Stimulated activated CD4-positive, alpha-beta T cell treated with anti-CD3 and anti-CD28 coated beads, Interleukin-2, amount 100 ng/mL, for 48 hours (primary cell): ENCODE measurements at places on chromosomes 1 and 21.
A peak's percentile ranks its signal among the peaks of the same experiment; 100 is the strongest.

- no peak for DNase-seq
Observed at GRCh38 chr21:24939291-24939690, 668.0 kb downstream of the MRPL39 start.

GRCh38 chr1:41975850-41976569 lies 57.3 kb upstream of the HIVEP3 start:
- no peak for DNase-seq

DNA sequence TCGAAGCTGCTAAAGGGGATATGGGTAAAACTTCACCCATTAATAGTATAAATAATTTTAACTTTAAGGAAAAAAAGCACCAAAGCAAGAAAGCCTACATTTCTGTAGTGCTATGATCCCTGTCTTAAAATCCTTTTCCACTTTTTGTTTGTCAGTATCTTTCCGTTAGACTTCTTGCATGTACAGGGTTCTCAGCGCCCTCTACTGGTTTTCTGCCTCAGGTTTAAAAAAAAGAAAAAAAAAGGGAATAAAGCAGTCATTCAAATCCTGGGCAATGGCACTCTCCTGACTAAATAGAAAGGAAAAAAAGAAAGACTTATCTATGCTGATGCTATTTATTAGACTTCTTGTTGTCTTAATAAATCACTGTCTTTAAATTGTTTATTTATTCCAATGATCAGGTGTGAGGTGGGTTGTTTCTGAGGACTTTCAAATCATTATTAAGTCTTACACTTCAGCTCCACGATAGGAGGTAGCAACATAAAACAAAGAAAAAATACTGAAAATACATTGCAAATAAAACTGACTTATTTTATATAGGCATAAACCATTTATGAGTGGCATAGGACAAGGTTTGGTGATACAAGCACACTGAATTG lies 475.4 kb upstream of the NR5A2 start:
- peak; percentile 36 for DNase-seq

DNA sequence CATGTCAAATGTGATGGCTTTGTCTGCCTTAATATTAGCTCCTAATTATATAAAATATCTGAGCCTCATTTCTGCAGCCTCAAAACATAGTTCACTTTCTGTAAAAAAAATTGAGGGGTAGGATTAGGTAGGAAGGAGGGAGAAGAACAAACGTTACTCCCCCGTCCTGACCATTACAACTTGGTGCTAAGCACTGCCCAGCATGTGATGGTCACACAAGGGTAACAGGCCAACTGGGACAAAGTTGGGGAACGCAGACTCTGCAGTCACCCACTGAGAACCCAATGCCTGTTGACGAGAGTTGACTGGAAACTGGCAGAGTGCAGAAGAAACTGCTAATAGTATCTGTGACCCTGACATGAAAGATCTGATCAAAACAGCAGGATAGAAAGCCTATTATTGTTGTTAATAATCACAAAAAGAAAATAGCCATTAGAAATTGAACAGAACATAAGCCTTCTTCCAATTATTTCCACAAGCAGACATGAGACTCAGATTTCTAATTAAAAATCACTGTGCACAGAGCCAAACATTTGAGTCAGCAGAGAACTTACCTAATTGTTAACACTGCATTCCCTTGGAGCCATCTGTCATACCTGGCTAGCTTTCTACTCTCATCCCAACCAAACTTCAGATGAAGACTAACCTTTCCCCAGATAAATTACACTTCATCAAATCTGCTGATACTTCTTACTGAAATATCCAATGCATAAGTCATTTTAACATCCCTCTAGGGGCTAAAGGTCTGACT lies 5.5 kb downstream of the SORT1 start:
- no peak for DNase-seq

- peak; percentile 71 for DNase-seq
Observed at GRCh38 chr21:33543505-33544129, 779 bp downstream of the SON start.

GRCh38 chr1:93616996-93617669 lies 64.5 kb downstream of the BCAR3 start:
- no peak for DNase-seq

- no peak for DNase-seq
Observed at GRCh38 chr21:43848771-43849170, 16.3 kb upstream of the AGPAT3 start.

DNA sequence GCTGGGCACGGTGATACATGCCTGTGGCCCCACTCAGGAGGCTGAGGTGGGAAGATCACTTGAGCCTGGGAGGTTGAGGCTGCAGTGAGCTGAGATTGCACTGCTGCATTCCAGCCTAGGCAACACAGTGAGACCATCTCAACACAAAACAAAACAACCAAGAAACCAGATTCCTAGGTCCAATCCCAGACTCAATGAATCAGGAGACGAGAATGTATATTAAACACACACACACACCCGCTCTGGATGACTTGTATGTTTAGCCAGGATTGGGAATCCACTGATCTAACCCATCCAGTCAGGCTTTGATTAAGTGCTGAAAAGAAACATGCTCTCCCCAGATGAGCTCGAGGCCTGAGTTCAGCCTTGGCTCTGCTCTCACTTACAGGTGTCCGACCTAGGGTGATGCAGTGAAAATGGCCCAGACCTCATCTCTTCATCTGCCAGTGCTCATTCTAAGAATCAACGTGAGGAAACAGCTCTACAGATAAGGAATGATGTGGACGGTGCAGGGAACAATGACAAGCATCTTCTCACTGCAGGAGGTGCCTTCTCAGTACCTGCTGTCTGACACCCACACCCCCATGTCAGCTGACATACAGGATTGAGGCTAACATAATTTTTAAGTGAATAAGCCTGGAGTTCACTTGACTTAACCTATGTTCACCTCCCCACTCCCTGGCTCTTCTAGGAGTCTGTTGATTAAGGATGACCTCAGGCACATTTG lies 15.3 kb upstream of the SRSF4 start:
- no peak for DNase-seq

- DNase-seq = no peak
Observed at GRCh38 chr1:189775343-189775742, 702.3 kb downstream of the BRINP3 start.

GRCh38 chr1:46188295-46189030 lies 9.8 kb downstream of the POMGNT1 start:
- DNase-seq = no peak

DNA sequence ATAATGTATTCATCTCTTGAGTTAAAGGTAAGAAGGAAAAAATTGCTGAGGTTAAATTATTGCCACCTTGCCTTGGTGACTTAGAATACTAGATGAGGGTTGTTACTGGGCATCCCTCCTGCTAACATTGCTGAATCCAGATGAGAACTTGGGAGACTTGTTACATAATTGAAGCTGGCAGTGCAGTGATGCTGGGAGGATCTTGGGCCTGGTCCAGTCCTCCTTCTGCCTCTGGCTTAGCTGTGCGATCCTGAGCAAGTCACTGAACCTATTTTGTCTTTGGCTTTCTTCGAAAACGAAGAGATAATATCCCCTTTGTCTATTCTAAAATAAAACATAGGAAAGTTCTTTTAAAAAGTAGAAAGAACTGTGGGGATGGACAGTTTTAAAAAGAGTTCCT lies 244.9 kb upstream of the NRIP1 start:
- DNase-seq = no peak

- DNase-seq = no peak
Observed at GRCh38 chr1:201108614-201109013, 3.6 kb downstream of the CACNA1S start.

DNA sequence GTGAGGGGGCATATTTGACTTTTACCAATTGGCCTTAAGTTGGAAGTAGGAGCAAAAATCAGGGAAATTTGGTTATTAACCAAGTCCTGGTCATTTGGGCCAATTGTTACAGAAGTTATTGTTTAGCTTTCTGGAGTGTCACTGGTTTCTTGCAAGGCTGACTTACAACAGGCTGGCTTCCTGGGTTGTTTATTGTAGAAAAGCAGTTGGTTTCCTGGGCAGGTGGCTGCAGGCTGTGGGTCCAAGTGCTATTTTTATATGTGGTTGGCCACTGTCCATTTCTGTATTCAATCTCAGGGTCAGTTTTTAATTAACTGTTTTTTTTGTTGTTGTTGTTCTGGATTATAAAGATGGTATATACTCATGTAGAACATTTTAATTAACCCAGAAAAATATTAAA lies 174.1 kb downstream of the KCNJ6 start:
- DNase-seq = no peak

DNA sequence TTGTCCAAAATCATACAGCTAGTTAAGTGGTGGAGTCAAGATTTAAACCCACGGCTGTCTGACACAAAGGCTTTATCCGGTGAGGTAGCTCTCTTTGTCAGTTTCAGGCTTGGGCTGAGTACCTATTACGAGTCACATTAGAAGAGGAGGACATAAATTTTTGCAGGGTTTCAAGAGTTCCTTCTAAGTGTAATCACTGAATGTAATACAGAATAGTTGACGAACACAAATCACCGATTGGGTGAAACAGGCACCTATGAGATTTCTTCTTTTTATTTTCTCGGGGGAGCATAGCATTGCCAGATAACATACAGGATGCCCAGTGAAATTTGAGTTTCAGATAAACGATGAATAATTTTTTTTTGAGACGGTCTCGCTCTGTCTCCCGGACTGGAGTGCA lies 847 bp downstream of the PSMD4 start:
- no peak for DNase-seq

DNA sequence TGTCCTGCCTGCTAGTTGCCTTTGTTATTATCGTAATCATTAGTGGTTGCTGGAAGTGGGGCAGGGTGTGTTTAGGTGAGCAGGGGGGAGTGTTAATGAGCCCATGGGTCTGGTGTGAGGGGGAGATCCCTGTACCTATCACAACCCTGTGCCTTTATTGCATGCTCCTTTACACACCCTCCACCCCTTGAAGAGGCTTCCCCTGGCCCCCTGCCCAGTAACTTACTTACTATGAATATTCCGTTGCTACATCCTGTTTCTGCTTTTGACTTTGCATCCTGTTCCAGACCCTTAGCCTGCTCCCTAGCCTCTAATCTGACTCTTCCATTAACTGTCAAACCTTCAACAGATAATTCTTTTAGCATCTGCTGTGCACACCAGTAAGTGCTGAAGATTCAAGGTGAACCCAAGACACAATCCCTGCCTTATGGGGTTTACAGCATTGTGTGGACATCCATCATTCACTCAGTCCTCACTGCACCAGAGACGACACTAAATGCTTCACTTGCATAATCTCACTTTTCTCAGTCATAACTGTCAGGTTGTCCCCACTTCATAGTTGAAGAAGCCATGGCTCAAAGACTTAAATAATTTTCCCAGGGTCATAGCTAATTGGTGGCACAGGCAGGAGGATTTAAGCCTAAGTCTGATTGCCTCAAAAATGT lies 47.9 kb downstream of the CDC7 start:
- no peak for DNase-seq
